Activated CD8-positive, alpha-beta memory T cell treated with anti-CD3 and anti-CD28 coated beads for 36 hours (primary cell): ENCODE measurements at places on chromosomes 6 and 20. TPM values are rescaled to one million over a fixed set of nuclear protein-coding genes. Genes with fewer than 3 reads are reported as not detected.

The RBM24 gene
- not detected for total RNA-seq

The TCF19 gene
- 98.1 TPM for total RNA-seq

The CHRNA4 gene
- total RNA-seq = not detected

The MYMX gene
- not detected for total RNA-seq

The DOK5 gene
- 4.7 TPM for total RNA-seq

The KCNK16 gene
- not detected for total RNA-seq

The SLC24A3 gene
- total RNA-seq = not detected

The OR2H1 gene
- total RNA-seq = not detected

The HLA-DQA1 gene
- 6.9 TPM for total RNA-seq

The PRR18 gene
- total RNA-seq = 0.10 TPM

The FKBP1C gene
- 1.7 TPM for total RNA-seq

The GTSF1L gene
- total RNA-seq = not detected

The BMP2 gene
- total RNA-seq = not detected

The RAET1E gene
- not detected for total RNA-seq

The SNRPB gene
- 462 TPM for total RNA-seq

The KDM1B gene
- total RNA-seq = 13.7 TPM

The JARID2 gene
- 26.6 TPM for total RNA-seq

The GSTA1 gene
- not detected for total RNA-seq

The TBC1D7 gene
- total RNA-seq = 20.8 TPM
